ENCODE measurements at places on chromosomes 1 and 21. TPM values are rescaled to one million over a fixed set of nuclear protein-coding genes. Genes with fewer than 3 reads are reported as not detected.

DNA sequence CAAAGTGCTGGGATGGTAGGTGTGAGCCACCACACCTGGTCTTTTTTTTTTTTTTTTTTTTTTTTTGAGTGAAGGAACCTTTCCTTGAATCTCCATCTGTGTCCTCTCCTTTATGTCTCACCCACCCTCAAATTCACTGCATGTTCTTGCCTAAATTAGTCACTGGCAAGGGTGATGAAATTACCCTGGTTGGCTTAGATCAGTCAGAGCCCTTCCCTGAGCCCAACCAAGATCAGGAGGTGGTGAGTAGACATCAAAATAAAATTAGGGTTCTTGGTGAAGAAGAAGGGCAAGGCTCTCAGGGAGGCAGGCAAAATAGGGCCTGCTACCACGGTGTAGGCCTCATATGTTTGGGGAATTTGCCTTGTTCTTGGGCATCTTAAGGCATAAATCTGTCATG is 5.3 kb upstream of the TNN start:
- no peak for DNase-seq
- H3K36me3 ChIP-seq: no peaks in the 10 kb centered on the region
- H3K27ac ChIP-seq: no peak overlapping the region
- H3K4me1 ChIP-seq: no peaks in the 10 kb centered on the region

GRCh38 chr1:116785006-116785405 is 30.8 kb downstream of the CD2 start:
- DNase-seq: no peak
- no peaks in the 10 kb centered on the region for H3K36me3 ChIP-seq
- no peak overlapping the region for H3K27ac ChIP-seq
- no peak overlapping the region for H3K4me3 ChIP-seq

DNA sequence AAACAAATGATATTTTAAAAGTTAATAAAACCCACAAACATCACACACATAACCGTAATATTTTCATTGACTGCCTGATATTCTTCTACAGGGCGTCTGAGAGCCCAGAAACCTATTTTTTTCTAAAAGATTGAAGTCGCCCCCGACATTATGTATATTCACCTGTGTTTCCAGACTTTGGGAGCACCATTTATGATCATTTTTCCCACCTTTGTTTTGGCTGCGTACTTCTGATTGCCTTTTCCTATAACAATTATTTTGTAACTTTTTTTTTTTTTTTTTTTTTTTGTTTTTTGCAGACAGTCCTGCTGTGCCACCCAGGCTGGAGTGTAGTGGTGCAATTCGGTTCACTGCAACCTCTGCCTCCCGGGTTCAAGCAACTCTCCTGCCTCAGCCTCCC is 839 bp upstream of the ACBD3 start:
- no peak for DNase-seq
- peaks cover 22% of the 10 kb centered on the region for H3K36me3 ChIP-seq
- peak overlapping the region; percentile 95 for H3K27ac ChIP-seq
- no peaks in the 10 kb centered on the region for H3K27me3 ChIP-seq
- H3K4me3 ChIP-seq: peak overlapping the region; percentile 89

DNA sequence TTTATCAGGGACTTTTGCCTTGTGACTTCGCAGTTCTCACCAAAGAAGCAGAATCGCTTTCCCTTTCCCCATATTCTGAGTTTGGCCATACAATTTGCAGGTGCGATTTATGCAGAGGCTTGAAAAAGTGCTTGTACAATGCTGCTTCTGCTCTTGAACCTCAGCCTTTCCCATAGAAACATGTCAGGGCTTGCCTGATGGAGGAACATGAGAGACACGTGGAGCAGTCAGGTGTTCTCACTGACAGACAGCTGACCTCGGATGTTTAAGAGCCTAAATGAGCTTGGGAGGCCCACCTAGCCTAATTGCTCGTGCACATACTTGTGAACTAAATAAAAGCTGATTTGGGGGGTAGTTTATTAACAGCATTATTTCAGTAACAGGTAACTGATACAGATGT is 290.0 kb downstream of the S1PR1 start:
- no peak overlapping the region for H3K27ac ChIP-seq
- no peak overlapping the region for H3K4me3 ChIP-seq
- H3K27me3 ChIP-seq: peaks cover 2% of the 10 kb centered on the region
- 0 out of 2 replicates have a peak, but pooled peaks cover 4% of the 10 kb centered on the region for H3K4me1 ChIP-seq
- DNase-seq: no peak

Gene OR2T11
- not detected for total RNA-seq

GRCh38 chr1:181592255-181592859 is 109.0 kb downstream of the CACNA1E start:
- no peak for DNase-seq
- H3K27me3 ChIP-seq: peaks cover 2% of the 10 kb centered on the region
- H3K4me3 ChIP-seq: no peak overlapping the region
- H3K4me1 ChIP-seq: no peaks in the 10 kb centered on the region

Gene DRAXIN
- total RNA-seq: not detected

- DNase-seq: no peak
- no peaks in the 10 kb centered on the region for H3K4me1 ChIP-seq
- no peaks in the 10 kb centered on the region for H3K36me3 ChIP-seq
These were observed 10.1 kb downstream of the TMEM200B start for GRCh38 chr1:29113413-29114117.

Gene TPTE
- not detected for total RNA-seq
